ENCODE measurements at places on chromosomes 12 and 14.
A peak's percentile ranks its signal among the peaks of the same experiment; 100 is the strongest.

GRCh38 chr12:80422550-80422949 lies 21.5 kb upstream of the PTPRQ start:
- no peak for DNase-seq

DNA sequence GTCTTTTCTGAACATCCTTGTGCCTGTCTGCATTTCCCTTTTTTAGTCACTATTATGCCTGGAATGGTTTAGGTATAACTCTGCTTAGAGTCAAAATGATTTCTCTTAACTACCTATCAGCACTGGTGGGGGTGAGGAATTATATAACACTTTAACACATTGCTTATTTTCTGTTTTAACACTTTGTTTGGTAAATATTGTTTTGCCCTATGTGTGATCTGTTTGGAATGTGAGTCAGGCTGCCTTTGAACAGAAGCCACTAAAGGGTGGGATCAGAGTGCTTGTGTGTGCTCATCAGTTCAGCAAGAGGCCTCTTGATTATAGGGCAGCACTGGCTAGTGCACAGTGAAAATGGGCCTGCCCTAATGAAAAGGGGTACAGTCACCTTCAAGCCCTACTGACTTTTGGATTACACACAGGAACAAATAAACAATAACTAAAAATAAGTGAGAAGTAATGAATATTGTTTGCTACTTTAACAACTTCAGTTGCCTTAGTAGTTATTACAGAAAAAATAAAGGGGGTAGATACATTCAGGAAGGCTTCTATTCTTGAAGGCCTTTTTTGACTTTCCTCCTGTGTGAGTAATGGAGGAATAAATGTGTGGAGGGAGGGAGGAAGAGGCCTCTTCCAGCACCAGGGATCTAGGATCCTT lies 23.2 kb downstream of the NGDN start:
- no peak for DNase-seq

DNA sequence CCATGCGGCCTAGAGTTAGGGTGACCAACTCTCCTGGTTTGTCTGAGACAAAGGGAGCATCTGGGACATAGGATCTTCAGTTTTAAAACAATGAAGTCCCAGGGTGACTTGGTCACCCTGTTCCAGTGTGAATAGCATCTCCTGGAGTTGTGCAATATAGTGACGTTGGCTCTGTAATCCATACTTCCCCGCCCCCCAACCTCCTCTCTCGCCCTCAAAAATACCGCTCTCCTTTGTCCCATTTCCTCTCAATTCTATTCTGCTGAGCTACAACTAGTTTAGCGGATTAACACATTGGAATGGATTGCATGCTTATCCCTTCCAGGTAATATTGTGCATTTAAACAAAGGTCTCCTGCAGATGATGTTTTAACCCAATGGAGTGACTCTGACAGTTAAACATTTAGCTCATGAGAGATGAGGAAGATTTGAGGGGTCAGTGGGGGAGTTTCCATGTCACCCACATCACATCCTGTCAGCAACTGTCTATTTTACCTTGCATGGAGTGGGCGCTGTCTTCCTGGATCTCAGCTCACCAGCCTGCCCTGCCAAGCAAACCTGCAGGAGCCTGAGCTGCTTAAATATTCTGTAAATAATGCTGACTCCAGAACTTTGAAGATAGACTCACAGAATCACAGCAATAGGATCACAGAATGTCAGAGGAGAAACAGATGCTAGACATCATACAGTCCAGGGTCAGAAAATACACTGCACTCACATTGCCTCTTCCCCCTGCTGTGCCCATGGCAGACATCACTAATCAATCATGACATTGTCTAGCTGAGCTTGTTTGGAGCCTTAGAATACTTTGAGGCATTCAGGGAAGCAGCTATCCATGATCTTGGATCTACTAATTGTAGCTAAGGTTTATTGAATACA lies 43.0 kb downstream of the MAP1LC3B2 start:
- no peak for DNase-seq

- no peak for DNase-seq
These were observed 4.4 kb downstream of the SSTR1 start for GRCh38 chr14:38212111-38212510.

DNA sequence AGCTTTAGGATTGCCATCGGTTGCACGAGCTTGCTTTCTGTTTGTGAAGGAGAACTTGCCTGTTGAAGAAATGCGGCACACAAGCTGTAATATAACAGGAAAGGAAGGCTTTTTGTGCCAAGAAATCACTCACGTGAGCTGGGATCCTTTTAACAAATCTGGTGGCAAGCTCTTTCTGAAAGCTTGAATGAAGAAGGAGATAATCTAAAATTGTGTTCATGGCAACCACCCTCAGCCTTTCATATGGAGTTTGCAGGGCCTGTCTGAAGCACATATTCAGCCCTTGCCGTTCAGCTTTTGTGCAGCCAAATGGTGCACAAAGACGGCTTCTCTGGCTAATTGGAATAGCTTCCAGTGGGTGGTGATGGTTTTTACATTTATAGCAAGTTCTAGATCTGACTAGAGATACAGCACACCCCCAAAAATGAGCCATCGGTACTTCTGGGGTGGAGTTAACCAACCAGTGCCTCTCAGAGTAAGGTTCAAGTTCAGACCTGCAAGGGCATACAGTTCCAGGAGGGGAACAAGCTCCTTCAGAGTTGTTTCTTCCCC lies 107.4 kb downstream of the AEBP2 start:
- no peak for DNase-seq

DNA sequence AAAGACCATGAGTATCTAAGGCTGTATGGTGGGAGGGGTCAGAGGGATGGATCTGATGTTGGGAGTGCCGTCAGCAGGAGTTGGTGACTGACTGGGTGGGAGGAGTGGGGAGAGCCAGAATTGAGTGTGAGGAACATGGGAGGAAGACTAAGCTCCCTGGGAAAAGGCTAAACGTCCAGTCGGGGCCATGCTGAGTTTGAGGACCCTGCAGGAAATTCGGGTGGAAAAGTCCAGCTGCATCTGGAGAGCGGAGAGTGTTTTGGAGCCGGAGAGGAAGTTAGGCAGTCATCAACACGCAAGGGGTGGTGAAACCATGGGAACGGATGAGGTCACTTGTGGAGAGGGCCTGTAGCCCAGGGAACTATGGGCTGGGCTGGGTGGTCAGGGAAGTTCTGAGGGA lies 60.9 kb downstream of the ELK3 start:
- no peak for DNase-seq

DNA sequence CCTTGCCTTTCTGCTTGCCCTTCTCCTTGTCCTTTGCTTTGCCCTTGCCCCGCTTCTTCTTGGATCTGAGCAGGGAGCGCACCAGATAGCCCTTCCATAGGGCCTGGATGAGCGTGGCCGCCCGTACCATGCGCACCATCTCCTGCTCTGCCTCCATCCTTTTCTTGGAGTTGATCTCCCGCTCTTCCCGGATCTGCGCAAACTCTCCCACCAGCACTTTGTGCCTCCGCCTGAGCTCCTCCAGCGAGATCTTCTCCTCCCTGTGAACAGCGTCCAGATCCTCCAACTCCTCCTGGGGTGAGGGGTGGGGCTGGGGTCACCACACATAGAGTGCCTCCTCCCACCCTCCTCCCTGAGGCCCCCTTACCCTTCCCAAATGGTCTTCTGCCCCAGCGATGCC lies 10.1 kb downstream of the RITA1 start:
- DNase-seq = no peak

DNA sequence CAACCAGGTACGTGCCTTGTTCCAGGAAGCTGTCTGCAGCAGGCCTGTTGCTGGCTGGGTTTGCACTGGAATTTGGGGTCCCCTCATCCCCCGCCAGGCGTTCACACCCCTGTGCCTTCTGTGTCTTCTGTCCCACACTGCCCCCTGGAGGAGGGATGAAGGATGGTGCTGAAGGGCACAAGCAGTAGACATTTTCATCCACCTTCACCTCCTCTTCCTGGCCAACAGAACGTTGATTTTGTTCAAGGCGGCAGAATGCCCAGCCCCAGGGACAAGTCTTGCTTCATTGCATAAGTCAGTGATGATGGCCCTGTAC lies 122.1 kb downstream of the CALM1 start:
- DNase-seq = peak; percentile 53

Data from hematopoietic multipotent progenitor cell treated with erythropoietin and hydrocortisone succinate and interleukin-3 and kit ligand, for 15 days (in vitro differentiated cells).